ENCODE measurements at places on chromosomes 11 and 22.
A peak's percentile ranks its signal among the peaks of the same experiment; 100 is the strongest.

DNA sequence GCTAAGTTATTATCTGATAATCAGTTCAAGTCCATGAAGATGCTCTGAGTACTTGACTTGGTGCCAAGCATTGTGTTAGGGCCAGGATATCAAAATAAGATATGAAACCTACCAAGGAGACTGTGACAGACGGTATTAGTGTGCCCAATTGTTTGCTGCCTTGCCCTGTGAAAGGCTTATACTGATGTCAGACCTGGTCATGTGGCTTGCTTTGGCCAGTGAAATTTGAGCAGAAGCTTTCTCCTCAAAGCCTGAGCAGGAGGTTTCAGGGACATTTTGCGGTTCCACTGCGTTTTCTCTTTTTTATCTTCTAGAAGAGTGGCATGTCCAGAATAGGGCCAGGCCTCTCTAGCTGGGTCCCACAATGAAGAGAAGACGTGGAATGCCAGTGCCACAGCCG is 15.8 kb upstream of the PKNOX2 start:
- DNase-seq = peak; percentile 19

GRCh38 chr11:64523456-64524157 is 67.4 kb upstream of the SLC22A12 start:
- DNase-seq = no peak

DNA sequence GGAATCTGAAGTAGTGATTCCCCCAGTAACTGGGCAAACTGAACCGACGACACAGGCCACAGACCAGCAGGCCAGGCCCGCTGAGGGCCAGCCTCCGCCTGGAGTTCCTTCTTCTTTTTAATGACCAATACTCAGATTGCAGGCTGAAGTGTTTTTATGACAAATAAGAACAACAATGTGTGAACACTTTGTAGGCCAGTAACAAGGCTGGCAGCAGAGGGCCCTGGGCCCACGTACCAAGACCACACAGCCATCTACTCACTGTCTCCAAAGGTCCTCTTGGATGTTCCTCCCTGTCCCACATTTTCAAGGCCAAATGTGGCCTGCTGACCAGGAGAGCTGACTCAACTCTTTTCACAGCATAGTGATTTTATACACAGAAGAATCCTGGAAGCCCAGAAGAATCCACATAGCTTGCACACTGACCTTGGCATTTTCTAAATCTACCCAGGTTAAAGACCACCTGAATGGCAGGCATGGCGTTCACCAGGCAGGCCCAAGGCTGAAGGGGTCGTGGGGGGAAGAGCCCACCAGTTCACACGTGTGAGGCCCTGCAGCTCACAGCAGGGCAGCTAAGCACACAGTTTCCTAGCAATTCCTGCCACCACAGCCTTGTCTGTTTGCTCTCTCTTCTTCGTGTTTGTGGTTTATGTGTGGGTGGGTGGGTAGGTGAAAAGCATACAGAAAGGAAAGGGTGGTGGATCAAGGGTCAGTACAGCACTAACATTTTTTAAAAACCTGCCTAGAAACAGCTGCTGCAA is 13.3 kb downstream of the SMCO4 start:
- DNase-seq = no peak

DNA sequence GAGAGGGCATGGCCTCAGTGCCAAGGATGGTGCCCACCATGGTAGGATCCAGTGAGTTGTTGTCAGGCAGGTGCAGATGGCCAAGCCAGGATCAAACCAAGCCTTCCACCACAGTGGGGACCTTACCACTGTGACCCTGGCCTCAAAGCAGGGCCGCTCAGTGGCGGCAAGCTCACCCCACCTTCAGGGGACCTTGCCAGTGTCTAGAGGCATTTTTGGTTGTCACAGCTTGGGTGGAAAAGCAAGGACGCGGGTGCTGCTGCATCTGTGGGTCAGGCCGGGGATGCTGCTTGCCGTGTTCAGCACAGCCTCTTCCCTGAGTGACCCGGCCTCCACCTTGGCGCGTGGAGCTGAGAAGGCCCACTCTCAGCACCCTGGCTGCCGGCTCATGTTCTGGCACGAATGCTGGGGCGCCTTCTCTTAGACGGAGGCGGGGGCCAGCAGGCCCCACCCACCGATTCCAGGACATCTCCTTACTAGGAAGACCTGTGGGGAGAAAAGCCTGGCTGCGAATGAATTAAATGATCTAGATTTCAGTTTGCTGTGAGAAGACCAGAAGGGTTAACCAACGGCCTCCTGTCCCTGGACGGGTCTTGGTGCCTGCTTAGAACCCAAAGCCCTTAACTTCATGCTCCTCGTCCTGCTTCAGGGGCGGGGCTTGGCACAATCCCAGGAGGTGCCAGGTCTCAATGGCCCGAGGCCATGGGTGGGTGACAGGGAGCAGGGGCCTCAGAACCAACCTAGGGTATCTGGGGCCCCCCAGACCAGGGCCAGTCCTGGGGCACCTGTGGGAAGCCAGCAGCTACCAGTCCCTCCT is 18.9 kb downstream of the TRMU start:
- no peak for DNase-seq

DNA sequence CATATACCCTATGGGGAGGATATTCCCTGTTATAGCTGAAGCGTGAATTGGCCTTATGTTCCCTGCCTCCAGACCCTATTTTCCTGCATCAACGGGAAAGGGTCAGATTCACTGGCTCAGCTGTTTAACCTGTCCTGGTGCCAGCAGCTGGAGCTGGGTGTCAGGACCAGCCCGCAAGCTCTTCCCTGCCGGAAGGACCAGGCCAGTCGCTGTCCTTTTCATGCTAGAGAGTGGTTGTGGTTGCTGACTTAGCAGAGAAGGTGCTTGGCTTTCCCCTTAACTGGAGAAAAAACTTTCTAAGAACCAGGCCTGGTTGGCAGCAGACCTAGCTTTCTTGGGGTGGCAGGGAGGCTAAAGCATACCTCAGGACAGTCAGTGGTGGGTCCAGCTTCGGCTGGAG is 5.2 kb upstream of the SREBF2 start:
- no peak for DNase-seq

- DNase-seq = no peak
Measured at GRCh38 chr11:65714433-65714832, 2.4 kb downstream of the KAT5 start.

GRCh38 chr11:106523921-106524320 is 446.5 kb downstream of the AASDHPPT start:
- DNase-seq = no peak

DNA sequence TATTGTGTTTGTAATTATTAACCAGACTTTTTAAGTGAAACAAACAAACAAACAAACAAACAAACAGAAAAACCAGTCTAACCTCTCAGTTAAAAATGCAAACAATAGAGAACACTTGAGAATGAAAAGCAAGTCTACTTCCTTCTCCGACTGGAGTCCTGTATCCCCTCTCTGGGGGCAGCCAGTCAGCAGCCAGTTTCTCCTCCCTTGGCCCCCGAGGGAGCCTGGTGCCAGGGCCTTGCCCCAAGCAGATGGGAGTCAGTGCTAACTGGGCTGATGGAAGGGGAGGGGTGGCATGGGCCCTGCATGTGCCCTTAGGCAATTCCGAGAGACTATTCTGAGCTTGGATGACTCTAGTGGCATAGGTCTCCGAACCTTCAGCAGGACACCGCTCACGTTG is 137.2 kb downstream of the GRIK4 start:
- DNase-seq = no peak
